ENCODE measurements at places on chromosomes 12 and 14. TPM values are rescaled to one million over a fixed set of nuclear protein-coding genes. Genes with fewer than 3 reads are reported as not detected.

DNA sequence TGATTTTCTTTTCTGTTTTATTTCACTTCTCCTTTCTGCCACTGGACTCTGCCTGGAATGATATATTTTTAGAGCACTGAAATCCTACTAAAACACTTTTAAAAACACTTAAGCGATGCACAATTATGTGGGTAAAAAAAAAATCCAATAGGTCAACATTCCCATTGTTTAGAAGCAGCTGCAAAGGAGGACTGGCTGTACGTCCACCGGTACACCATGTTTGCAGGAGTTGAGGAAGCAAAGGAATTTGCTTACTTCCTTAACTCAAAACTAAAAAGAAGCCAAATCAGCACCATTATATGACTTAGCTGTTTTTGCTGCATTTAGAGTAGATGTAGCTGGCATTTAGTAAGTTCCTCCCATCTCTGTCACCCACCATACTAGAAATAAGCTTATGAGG, 186.8 kb upstream of the TMTC1 start:
- no peak for DNase-seq

DNA sequence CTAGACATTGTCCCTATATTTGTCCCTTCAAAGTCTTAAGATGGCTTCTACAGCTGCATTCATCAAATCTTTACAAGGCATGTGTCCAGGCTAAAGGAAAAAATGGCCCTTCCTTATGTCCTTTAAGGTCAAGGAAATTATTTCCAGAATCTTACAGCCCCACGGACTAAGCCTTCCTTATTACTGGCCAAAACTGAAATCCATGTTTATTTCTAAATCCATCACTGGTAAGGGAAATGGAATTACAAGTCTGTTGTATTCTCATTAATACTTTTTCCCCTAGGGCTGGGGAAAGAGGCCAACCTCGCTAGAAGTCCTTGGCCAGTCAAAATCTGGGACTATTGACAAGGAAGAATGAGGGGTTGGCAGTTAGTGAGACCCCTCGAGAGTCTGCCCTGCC, 252.5 kb downstream of the TMEM132C start:
- no peak for DNase-seq

DNA sequence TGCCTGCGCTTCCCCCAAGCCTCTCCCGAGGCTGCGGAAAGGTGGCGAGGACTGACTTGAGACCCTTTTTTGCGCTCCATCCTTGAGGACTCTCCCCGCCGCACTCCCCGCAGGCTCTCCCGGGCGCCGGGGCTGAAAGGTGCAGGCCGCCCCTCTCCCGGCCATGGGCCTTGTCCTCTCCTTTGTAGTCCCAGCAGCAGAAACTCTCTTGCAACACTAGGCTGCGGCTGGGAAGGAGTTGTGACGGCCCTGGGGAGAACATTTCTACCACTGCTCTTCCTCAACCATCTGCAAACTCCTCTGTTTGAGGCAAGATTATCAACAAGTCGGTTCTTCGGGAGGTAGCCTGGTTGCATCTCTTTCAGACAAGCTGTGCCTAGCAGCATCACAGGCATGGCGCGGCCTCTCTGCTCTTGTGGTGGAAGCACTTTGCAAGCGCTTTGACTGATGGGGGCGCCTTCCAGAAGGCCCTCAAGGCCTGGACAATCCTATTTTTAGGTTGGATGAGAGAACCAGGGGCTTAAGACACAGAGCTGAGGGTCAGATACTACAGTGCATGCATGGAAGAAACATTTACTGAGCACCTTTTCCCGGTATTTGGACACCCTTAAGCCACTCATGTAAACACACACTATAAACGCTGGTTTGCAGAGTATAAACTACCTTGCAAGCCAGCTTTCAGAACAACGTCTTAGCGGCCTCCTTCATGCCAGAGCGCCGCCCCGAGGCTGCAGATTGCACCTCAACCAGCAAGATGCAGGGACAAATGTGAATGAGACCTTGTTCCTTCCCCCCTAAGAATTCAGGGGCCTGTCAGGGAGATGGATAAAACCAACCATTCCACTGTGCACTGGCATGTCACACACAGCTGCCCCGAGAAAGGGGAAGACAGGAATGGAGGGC, 1.2 kb upstream of the PRIMA1 start:
- DNase-seq, result no peak

DNA sequence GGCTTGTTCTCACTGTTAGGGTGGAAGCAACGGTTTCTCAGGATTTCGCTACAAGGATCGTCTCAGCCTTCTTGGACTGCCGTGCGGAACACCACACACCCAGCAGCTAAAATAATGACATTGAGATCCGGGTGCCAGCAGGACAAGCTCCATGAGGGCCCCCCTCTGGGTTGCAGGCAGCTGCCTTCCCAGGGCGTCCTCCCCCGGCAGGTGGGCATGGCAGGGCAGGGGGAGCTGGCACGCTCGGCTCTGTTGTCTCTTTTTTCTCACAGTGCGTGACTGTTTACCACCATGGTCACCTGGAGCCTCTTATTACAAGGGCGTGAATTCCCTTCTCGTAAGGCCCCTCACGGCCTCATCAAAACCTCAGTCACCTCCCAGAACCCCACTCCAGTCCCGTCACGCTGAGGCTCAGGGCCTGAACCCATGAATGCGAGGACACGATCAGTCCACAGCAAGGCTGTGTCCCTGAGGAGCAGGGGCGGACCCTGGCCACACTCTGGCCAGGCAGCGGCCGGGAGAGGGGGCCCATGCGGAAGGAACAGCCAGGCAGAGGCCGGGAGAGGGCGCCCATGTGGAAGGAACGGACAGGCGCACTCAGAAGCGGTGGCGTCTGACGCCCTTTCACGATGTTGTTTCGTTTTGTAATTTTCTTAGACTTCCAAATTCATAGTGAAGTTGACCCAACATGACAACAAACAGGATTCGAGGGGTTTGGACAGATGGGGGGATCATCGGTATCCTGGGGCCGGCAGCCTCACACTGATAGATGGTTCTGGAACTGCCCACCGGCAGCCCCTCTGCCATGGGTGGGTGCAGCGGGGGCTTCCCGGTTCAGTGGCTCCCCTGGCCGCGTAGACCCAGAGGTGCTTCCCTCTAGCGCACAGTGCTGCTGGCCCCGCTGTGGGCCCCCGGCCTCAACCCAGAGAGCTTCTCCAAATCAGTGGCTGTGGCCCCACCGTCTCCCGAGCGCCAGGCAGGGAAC, 10.0 kb downstream of the LRCOL1 start:
- DNase-seq, result no peak

DNA sequence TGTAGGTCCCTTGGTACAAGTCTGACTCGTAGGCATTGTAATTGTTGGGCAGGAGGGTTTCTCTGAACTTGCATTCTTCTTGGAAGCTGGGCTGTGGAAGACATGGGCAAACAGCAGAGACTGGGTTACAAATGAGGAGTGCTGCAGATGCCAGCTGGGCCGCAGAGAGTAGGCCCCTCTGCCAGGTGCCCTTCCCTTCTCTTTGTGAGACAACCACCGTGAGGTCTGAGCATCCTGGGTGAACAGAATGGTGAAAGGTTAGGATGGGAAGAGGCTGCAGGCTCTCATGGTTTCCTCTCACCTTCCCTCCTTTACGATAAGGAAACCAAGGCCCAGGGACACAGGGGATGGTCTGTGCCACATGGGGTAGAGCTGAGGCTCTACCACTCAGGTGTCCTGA, 11.3 kb downstream of the FGF6 start:
- no peak for DNase-seq

DNA sequence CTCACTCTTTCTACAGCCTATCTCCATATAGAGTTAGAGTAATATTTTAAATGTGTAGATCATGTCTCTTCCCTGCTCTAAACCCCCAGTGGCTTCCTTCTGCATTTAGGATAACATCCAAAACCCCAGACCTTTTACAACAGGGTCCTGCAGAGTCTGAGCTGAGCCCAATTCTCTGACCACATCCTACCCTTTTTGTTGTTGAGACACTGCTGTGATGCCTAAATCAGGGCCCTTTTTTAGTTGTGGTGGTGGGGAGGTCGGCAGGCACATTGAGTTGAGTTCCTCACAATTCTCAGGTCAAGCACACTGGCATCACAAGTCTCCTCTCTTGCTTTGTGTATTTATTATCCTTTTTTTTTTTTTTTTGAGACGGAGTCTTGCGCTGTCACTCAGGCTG, 1.8 kb upstream of the DDX47 start:
- DNase-seq, result no peak

DNA sequence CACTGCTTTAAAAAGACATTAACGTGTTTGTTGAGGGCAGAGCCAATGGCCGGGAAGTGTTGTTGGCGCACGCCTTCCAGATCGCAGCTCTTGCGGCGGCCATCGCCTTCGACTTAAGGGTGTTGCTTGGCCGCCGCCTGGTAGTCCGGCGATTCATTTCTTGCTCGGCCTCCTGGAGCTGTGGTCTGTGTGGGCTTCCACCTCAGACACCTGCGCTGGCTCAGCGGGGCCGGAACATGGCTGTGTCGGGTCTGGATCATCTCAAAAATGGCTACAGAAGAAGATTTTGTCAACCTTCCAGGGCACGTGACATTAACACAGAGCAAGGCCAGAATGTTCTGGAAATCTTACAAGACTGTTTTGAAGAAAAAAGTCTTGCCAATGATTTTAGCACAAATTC, 24.7 kb downstream of the GALNT4 start:
- no peak for DNase-seq

DNA sequence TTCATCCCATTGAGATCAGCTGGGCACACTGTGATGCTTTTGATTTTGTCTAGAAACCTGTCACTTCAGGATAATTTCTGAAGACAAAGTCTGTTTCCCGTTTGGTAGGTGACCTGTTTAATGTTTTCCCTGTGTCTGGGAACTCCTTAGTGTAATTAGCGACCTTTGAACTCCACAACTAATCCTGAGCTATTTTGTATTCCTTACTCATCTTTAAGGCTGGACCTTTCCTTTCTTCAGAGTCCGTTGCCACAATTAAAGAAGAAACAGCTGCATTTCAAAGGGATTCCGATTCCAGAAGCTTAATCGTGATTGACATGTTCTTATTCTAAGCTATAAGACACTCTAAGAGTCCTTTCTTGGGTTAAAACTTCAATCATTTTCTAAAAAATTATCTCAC, 22.0 kb downstream of the AP5M1 start:
- no peak for DNase-seq

DNA sequence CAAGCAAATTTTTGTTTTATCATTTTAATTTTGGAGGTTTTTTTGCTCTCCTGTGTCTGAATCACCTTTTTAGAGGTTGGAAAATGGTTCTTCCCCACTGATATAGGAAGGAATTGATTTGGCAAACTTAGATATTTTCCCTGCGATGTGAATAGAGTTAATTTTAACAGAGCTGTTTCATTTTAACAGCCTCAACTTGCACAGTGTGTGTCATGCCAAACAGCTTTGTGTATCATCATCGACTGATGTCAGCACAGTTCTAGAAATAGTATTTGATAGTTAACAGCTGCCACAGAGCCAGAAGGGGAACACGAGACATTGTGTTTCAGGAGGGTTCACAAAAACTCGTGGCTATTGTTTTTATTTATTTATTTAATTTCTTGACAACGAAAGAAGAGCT, 243.1 kb upstream of the FOXN3 start:
- DNase-seq, result peak; percentile 27

- no peak for DNase-seq
Measured at GRCh38 chr12:117100851-117101673, 1.8 kb upstream of the TESC start.

DNA sequence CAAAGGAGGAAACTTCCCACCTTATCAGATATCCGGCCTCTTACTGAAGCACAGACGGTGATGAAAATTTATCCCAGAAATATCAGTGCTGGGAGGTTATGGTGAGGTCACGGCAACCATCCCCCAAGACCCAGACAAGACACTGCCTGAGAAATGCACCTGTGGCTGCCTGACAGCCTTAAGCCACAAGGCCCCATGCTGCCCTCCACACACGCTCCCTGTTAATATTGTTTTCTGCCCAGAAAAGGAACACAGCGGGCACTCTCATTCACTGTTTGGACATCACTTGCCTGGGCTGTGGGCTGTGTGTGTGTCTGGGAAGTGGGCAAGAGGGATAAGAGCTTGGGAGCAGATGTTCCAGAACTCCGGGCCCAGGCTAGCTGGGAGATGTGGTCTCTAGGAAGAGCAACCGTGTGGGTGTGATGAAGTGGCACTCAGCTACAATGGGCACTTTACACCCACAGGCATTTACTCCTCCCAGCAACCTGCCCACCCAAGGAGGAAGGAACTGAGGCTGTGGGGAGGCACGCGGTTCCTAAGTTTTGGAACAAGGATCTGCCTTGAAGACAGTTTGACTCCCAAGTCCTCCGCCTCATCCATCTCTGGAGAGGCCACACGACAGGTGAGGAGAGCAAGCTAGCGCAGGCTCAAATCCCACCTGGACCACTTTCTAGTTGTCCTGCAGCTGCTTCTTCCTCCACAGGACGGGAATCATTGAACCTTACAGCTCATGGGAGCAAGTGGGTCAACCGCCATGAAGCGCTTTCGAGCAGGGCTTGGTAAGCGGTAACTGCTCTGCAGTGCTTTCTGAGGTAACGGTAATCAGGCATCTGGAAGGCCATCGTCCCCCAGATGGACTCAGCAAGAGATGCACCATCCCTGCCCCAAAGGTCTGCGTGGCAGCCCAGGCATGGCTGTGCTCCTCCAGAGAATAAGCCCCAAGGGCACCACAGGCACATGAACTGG, 91.4 kb downstream of the CHGA start:
- no peak for DNase-seq

DNA sequence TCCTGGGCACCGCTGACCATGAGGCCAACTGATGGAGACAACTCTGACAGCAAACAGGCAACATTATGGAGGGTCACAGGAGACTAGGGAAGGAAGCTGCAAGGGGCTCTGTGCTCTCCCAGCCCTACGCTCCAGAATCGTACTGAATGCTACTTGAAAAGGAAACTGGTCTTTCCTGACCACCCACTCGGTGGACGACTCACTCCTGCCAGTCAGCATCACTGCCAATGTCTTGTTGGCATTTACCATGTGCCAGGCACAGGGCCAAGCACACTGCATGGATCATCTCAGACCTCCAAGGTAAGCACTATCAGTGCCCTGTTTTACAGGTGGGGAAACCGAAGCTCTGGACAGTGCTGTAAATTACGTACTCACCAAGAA, 38.0 kb downstream of the CCDC85C start:
- no peak for DNase-seq

GRCh38 chr14:26738571-26738970, 140.7 kb upstream of the NOVA1 start:
- DNase-seq, result no peak

- DNase-seq, result no peak
Measured at GRCh38 chr12:38258411-38258810, 58.2 kb upstream of the ALG10B start.

GRCh38 chr14:101460521-101460920, 100.8 kb upstream of the DIO3 start:
- DNase-seq, result no peak

STAC3 gene
- total RNA-seq, result not detected

KCNA5 gene
- not detected for total RNA-seq

MGP gene
- total RNA-seq, result 9.3 TPM

AICDA gene
- not detected for total RNA-seq

RD3L gene
- total RNA-seq, result not detected

ZFHX2 gene
- 0.58 TPM for total RNA-seq

MBIP gene
- 10.1 TPM for total RNA-seq

GPR84 gene
- total RNA-seq, result not detected

EVL gene
- total RNA-seq, result 69.2 TPM

MORN3 gene
- not detected for total RNA-seq

IAPP gene
- not detected for total RNA-seq

PLEKHG7 gene
- total RNA-seq, result not detected

FGF6 gene
- not detected for total RNA-seq

BEGAIN gene
- 0.51 TPM for total RNA-seq

ZDHHC22 gene
- not detected for total RNA-seq

SERPINA9 gene
- total RNA-seq, result not detected

Data from epithelial cell of proximal tubule (primary cell).